Kidney epithelial cell (primary cell): ENCODE measurements at places on chromosomes 5 and 9. TPM values are rescaled to one million over a fixed set of nuclear protein-coding genes. Genes with fewer than 3 reads are reported as not detected.

- no peak for DNase-seq
These were observed 185.0 kb downstream of the ATPSCKMT start for GRCh38 chr5:10064546-10065195.

DNA sequence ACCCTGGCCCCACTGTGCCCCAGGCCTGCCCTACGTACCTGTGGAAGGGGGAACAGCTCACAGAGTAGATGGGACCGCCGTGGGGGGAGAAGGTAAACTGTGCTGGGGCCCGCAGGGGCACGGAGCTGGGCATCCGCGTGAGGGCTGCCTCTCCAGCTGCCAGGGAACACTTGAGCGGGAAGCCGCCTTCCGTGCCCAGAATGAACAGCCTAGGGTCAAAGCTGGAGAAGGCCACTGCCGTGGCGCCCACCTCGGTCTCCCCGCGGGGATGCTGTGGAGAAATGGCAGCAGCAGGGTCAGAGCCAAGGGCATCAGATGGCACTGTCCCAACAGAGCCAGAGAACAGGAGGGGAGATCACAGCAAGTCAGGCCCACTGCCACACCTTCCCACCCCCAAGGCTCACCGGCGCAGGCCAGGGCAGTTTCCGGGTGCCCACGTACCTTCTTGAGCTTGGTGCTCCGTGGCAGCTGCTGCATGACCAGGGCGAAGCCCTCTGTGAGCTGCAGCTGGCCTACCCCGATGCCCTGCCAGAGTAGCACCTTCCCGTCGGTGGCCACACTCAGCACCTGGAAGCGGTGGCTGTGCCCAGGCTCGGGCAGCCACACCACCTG lies 21.9 kb downstream of the DYNC2I2 start:
- DNase-seq: no peak

DNA sequence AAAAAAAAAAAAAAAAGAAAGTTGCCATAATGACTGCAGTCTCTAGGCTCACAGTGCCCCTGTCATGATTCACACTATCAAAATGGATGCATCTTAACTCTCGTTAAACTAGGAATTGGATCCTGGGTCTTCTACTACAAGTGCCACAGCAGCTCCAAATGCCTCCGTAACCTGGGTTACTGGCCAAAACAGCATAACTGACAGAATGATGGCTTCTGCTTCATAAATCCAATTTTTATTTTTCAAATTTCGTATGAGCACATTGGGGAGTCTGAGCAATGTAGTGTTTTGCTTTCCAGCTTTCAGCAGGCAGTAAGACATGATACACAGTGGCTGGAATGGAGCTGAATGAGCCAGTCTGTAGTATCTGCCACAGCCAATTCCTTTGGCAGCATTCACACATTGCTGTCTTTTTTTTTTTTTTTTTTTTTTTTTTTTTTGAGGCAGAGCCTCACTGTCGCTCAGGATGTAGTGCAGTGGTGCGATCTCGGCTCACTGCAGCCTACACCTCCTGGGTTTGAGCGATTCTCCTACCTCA lies 36.0 kb upstream of the NPM1 start:
- DNase-seq: no peak

TAF11L7 gene
- total RNA-seq: not detected in 2 replicates

ANKRD55 gene
- total RNA-seq: not detected in 2 replicates
